ENCODE measurements at places on chromosomes 1 and 21.

DNA sequence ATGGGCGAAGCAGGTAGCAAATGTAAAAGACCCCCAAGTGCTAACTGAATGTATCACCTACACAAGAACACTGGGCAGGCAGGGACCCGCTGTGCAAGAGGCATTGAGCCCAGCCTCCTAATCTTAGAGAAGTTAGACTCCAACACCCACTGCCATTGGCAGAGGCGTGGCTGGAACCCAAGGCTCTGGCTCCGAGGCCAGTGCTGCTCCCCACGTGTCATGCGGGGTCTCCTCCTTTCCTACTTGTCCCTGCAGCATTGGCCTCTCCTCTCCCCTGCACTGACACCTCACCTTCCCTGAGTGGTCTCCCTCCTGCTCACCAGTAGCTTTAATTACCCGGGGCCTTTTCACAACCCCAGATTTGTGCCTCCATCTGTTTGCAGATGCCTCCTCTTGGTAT, 107.0 kb downstream of the GALNT2 start:
- DNase-seq: no peak

DNA sequence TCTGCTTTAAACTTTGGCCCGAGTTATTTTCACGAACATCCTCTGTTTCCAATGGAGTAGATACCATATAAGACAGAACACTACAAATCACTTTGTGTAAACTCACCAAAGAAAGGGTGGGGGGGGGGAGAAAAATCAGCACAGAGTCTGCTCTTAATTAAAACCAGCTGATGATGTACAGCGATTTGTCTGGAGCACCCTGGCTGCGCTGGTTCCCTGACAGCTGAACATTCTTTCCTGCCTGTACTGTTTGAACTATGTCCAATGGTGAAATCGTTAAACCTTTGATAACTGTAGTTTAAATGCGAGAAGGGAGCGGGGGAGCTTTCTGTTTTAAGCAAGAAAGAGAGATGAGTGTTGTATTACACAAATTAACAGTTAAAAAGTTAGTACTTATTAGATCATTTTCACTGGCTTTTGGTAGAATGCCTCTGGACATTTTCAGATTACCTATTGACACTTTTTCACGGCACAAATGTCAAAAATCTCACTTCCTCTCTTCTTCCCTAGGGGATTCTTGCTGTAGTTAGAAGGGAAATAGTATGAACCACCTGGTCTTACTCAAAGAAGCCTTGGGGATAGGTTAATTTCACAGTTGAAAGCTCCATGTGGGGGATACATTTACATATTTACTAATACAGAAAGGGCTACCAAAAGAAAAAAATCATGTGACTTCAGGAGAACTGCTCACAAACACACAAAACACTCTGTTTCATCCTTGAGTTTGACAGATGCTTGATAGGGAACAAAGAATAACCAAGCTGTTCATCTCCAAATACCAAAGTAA, 140.2 kb upstream of the RUNX1 start:
- no peak for DNase-seq

GRCh38 chr1:63955370-63956145, 181.7 kb downstream of the ROR1 start:
- no peak for DNase-seq

DNA sequence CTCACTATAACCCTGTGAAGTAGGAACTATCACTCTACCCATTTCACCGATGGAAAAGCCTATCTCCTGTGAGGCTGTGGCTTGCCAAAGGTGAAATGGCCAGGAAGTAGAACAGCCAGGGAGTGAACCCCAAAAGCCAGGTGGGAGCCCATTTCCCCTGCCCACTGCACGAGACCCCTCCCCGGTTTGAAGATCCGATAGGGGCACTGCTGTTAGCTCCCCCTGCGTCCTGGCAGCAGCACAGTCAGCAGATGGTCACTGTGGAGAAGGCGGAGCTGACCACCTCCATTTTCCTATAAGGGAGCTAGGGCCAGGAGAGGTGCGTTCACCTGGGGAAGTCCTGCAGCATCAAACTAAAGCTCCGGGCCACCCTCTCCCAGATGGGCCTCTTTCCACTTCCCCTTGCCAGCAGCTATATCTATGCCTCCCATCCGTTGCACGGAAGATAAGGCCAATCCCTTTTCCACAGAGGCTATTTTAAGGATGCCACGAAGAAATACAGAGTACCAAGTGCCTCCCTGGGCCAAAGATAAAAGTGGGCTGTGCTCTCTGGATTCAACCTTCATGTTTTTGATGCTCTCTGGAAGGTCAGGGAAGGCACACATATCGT, 7.8 kb downstream of the ERG start:
- no peak for DNase-seq

DNA sequence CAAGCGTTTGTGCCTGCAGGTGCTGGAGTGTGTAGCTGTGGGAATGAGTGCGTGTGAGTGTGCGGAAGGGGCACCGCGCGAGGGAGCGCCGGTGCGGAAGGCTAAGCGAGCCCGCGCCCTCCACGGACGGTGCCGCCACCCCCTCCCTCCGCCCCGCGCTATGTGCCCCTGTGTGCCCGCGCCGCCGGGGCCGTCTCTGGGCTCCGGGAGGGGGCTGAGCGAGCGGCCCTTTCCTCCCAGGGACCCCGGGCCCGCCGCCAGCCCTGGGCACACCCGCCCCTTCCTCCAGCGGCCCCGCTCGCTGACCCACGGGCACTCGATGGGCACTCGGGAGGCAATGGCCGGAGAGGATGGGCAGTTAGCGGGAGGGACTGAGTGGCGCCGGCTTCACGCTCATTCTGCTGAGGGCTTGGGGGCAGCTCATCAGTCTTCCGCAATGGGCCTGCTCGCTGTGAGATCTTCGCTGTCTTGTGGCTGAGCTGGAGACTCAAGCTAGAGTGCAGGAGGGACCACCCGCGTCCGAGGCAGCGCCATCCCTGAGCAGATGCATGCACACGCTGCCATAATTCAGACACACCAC, 8.6 kb upstream of the ADGRB2 start:
- DNase-seq: no peak

GRCh38 chr1:71706029-71706671, 576.2 kb downstream of the NEGR1 start:
- DNase-seq: no peak

- DNase-seq: no peak
These were observed 80.5 kb upstream of the PRMT6 start for GRCh38 chr1:106975944-106976343.

DNA sequence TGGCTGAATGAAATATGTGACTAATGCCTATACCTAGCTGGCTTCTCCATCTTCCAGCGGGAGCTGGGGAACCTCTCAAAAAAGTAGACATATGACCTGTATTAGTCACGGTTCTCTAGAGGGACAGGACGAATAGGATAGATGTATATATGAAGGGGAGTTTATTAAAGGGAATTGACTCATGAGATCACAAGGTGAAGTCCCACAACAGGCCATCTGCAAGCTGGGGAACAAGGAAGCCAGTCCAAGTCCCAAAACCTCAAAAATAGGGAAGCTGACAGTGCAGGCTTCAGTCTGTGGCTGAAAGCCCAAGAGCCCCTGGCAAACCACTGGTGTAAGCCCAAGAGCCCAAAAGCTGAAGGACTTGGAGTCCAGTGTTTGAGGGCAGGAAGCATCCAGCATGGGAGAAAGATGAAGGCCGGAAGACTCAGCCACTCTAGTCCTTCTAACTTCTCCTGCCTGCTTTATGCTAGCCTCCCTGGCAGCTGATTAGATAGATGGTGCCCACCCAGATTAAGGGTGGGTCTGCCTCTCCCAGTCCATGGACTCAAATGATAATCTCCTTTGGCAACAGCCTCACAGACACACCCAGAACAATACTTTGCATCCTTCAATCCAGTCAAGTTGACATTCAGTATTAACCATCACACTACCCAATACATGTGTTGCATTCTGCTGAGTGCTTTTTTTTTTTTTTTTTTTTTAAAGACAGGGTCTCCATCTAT, 19.6 kb downstream of the OLIG1 start:
- DNase-seq: no peak

DNA sequence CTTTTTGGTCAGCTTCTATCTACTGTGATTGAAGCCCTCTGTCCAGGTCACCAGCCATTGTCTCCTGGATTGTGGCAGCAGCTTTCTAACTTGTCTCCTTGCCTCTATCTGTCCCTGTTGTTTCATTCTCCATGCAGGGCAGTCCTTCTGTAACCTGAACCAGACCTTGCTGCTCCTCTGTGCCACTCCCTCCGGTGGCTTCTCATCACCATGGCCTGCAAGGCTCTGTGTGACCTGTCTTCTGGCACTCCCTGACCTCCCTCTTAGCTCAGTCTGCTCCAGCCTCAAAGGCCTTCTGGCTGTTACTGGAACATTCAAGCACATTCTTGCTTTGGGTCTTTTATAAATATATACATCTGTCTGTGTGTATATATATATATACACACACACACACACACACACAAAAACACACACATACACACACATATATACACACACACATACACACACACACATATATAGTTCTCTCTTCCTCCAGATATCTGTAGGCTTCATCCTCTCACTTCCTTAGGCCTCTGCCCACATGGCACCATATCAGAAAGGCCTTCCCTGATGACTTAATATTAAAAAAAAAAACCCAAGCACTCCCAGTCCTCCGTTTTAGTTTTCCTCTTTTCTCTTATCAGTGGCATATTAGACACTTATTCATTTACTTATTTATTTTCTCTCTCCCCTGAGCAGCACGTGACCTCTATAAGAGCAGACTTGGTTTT, 21.2 kb upstream of the JUN start:
- no peak for DNase-seq

- DNase-seq: no peak
These were observed 30.1 kb downstream of the RGS5 start for GRCh38 chr1:163172596-163172995.

GRCh38 chr1:26121854-26122773, 10.5 kb downstream of the PDIK1L start:
- DNase-seq: no peak

DNA sequence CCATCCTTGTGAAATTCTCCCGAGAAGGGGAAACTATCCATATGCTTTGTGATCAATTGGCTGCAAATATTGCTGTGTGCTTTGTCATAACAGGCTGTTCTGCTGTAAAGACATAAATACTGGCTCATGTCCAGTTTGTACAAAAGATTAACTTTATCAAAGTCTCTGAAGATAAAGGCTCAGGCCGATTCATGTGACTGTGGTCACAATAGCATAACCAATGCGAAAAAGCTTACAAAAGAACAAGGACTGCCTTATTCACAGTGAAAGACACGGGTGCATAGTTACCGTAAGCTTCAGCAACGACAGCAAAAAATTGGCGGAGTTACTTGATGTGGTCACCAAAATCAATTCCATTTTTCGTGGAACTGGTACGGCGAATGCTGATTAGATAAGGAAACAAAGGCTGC, 173.6 kb upstream of the CHRM3 start:
- DNase-seq: no peak

DNA sequence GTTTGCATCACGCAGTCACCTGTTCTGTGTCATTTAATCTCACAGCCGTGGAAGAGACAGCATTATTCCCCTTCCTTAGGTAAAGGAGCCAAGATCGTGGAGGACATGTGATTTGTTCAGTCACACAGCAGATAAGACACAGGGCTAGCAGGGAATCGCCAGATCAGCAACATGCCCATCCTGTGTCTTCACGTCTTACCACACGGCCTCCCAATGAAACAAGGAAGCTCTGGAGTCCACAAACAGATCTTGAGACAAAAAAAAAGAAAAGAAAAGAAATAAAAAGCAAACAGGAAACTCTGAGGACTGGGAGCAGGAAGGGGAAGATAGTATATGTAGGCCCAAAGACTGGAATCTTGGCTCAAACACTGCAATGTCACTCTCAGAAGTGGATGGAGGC, 155.3 kb downstream of the ADSS2 start:
- no peak for DNase-seq

GRCh38 chr1:31834501-31834900, 18.7 kb upstream of the SPOCD1 start:
- peak; percentile 4 for DNase-seq

DNA sequence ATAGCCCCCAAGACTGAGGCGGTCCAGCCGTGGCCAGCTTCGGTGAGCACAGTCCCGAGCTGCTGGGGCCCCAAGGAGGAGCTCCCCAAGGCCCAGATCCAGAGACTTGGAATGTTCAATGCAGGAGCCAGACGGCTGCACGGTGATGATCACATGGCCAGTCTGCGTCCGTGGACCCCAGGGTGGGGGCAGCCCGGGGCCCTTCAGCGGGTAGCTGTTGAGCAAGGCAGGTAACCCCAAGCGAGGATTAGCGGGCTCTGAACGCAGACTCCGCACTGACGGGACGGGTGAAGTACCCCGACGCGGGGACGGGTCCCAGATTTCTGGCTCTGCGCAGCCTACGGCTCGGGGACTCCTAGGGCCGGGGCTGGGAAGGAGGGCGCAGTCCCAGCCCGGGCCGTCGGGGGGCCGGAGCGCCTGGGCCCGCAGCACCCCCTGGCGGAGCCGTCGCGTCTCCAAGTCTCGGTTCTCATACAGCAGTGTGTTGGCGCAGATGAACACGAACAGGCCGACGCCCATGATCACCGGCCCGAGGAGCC, 2.7 kb downstream of the TMEM200B start:
- DNase-seq: no peak

- DNase-seq: no peak
These were observed 12.9 kb downstream of the NRIP1 start for GRCh38 chr21:15051644-15052458.

GRCh38 chr1:7060745-7061144, 275.5 kb downstream of the CAMTA1 start:
- no peak for DNase-seq

- DNase-seq: no peak
These were observed 31.9 kb upstream of the SARS1 start for GRCh38 chr1:109181807-109182163.

DNA sequence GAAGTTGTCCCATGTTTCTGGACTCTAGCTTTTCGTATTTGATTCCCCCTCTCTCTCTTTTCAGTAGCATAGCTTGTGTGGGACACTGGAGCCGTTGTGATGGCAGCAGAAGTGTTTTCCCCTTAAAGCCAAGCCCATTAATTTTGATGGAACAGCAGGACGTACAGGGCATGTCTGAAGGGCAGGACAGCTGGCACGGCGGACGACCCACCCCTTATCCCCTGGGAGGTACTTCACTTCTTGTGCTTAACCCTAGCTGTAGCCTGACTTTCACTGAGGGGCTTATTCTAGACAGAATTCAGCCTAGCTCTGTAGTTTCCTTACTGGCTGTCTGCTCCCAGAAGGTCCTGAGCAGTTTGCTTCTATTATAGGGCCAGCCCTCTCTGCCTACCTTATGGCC, 8.6 kb upstream of the PPFIA4 start:
- no peak for DNase-seq

- peak; percentile 93 for DNase-seq
These were observed 22.7 kb upstream of the IFNGR2 start for GRCh38 chr21:33380483-33380998.

- peak; percentile 84 for DNase-seq
These were observed 67.5 kb upstream of the PRDX6 start for GRCh38 chr1:173409613-173410012.

Measured in posterior cingulate gyrus (tissue), 11 donors.